Upper lobe of left lung (tissue), 6 donors: ENCODE measurements at places on chromosomes 1 and 21. TPM values are rescaled to one million over a fixed set of nuclear protein-coding genes. Genes with fewer than 3 reads are reported as not detected.

DNA sequence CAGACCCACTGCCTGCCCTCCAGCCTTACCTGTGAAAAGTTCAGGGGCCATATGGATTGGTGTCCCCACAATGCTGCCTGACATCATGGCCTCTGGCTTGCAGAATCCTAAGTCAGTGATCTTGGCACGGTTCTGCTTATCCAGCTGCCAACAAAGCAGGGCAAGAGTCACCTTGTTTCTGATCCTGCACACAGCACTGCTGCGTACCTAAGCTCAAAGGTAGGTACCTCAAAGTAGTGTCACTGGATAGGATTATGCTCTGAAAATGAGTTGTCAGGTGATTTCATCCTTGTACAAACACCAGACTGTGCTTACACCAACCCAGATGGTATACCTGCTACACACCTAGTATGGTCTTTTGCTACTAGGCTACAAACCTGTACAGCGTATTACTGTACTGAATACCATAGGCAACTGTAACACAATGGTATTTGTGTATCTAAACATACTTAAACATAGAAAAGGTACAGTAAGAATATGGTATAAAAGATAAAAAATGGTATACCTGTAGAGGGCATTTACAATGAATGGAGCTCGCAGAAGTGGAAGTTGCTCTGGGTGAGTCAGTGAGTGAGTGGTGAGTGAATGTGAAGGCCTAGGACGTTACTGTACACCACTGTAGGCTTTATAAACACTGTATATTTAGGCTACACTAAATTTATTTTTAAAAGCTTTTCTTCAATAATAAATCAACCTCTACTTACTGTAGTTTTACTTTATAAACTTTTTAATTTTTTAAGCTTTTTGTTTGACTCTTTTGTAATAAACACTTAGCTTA is 29.1 kb upstream of the RBBP5 start:
- peaks cover 3% of the 10 kb centered on the region for H3K36me3 ChIP-seq
- DNase-seq, result no peak
- no peaks in the 10 kb centered on the region for H3K4me1 ChIP-seq
- no peaks in the 10 kb centered on the region for H3K27me3 ChIP-seq
- no peak overlapping the region for H3K4me3 ChIP-seq

- no peaks in the 10 kb centered on the region for H3K36me3 ChIP-seq
- no peaks in the 10 kb centered on the region for H3K4me1 ChIP-seq
- no peak for DNase-seq
- H3K4me3 ChIP-seq, result no peak overlapping the region
- H3K27me3 ChIP-seq, result no peaks in the 10 kb centered on the region
Observed at GRCh38 chr1:213600879-213601278, 386.9 kb upstream of the PROX1 start.

GRCh38 chr1:245311887-245312536 is 157.2 kb downstream of the KIF26B start:
- H3K27ac ChIP-seq, result no peak overlapping the region
- H3K4me1 ChIP-seq, result peaks cover 5% of the 10 kb centered on the region
- no peaks in the 10 kb centered on the region for H3K36me3 ChIP-seq
- H3K27me3 ChIP-seq, result no peaks in the 10 kb centered on the region
- H3K4me3 ChIP-seq, result no peak overlapping the region

DNA sequence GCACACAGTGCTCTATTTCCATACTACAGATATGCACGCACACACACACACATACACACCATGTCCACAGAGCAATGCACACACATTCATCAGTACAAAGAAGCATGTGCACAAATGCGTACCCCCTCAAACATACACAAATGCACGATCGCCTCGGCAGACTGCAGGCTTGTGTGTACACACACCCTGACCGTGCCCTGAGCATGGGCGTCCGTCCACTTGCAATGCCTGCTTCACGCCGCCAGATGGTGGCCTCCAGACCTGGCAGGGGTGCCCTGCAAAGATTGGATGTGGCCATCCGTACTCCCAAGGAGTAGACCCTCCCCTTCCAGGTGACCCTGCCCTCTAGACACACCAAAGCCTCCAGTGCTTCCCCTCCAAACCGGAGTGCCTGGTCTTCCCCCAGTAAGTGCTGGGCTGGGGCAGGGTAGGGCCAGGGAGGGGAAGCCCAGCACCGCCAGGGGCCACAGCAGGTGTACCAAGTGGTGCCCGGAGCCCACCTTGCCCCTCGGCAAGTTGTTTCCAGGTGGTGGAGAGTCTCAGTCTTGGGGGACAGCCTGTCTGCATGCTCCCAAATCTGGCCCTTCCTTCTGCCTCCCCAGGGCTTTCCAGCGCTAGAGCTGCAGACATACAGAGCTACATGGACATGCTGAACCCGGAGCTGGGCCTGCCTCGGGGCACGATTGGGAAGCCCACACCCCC is 20.6 kb downstream of the ESPN start:
- peaks cover 51% of the 10 kb centered on the region for H3K27me3 ChIP-seq
- peaks cover 26% of the 10 kb centered on the region for H3K4me1 ChIP-seq
- H3K4me3 ChIP-seq, result no peak overlapping the region

Gene FCRL6
- total RNA-seq, result 5.2 TPM

- H3K4me3 ChIP-seq, result no peak overlapping the region
- H3K4me1 ChIP-seq, result peaks cover 20% of the 10 kb centered on the region
- H3K27me3 ChIP-seq, result no peaks in the 10 kb centered on the region
- no peak for DNase-seq
Observed at GRCh38 chr21:26127918-26128317, 42.7 kb downstream of the APP start.

DNA sequence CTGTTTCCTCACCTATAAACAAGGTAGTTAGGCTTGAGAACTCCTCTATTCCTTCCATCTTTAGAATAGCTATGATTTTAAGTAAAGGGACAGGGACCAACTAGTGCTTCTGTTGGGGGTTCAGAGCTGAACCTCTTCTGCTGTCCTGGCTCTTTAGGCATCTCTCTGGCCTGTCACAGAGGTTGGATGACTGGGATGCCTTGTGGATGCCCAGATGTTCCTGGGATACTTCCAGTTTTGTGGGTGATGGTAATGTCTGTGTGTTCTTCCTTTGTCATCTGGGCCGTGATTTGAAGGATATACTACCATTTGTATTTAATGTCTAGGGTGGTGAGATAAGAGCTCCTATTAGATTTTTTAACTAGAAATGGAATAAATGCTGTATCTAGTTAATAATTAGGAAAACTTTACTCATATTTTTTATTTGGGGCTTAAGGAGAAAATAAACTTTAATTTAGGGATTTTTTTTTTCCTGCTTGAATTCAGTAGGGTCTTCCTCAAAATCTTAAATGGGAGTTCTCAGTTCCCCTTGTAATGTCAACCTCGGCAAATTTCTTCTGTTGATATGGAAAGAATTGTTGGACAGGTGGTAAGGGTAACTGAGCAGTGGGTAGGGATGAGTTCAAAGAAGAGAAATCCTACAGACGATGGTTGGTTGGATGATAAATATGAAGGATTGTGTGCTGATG is 47.2 kb downstream of the LAMC1 start:
- no peak overlapping the region for H3K27ac ChIP-seq
- H3K4me3 ChIP-seq, result no peak overlapping the region
- H3K4me1 ChIP-seq, result peaks cover 31% of the 10 kb centered on the region
- no peaks in the 10 kb centered on the region for H3K36me3 ChIP-seq
- DNase-seq, result no peak

- H3K27me3 ChIP-seq, result no peaks in the 10 kb centered on the region
- H3K27ac ChIP-seq, result no peak overlapping the region
- no peak overlapping the region for H3K4me3 ChIP-seq
- peaks cover 18% of the 10 kb centered on the region for H3K4me1 ChIP-seq
Observed at GRCh38 chr1:65953170-65953569, 160.5 kb downstream of the PDE4B start.

Gene CHODL
- not detected for total RNA-seq

DNA sequence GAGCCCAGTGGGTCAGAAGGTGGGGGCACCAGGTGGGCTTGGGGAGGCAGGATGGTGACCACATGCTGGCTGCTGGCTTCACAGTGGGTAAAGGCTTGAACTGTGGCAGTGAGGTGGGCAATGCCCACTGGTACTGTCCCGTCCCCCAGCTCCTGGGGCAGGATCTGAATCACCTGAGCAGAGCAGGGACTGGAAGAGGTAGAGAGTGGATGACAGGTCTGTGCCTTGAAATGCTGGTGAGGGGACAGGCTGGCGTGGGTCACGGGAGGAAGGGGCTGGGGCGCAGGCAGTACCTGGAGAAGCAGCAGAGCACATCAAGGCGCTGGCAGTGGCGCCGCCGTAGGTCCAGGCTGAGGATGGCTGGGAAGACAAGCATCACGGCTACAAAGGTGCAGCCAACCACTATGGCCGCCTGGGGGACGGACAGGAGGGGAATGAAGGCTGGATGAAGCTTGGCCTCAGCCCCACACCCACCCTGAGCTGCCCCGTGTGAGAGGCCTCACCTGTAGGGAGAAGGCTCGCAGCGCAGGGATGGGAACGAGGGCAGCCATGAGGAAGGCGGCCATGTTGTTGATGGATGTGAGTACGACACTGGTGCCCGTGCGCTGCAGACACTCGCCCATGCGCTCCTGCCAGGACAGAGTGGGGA is 14.9 kb downstream of the PTCH2 start:
- peak; percentile 68 for DNase-seq
- H3K27ac ChIP-seq, result no peak overlapping the region
- H3K27me3 ChIP-seq, result no peaks in the 10 kb centered on the region
- no peaks in the 10 kb centered on the region for H3K36me3 ChIP-seq
- peaks cover 33% of the 10 kb centered on the region for H3K4me1 ChIP-seq

GRCh38 chr1:22646384-22646783 is 3.0 kb downstream of the C1QC start:
- no peak overlapping the region for H3K4me3 ChIP-seq
- no peak overlapping the region for H3K27ac ChIP-seq
- no peaks in the 10 kb centered on the region for H3K36me3 ChIP-seq
- DNase-seq, result no peak

DNA sequence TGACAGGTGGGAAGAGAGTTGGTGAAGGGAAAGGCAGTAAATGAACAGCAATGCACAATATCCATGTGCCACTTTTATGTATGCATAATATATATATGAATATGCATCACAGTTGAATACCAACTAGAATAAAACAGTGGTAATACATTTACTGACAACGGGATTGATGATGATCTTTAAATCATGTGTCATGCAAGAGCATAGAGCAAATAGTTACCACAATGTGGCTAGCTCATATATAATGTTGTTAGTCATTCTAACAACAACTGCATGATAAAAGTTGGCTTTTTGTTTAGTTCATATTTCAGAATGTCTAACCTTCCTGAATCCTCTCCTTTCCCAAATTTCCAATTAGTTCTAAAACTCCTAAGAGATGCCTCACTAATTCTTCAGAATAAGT is 46.4 kb downstream of the GORAB start:
- no peak overlapping the region for H3K4me3 ChIP-seq
- no peak for DNase-seq
- no peaks in the 10 kb centered on the region for H3K27me3 ChIP-seq
- H3K27ac ChIP-seq, result no peak overlapping the region

Gene RO60
- total RNA-seq, result 51.7 TPM

- no peak overlapping the region for H3K27ac ChIP-seq
- peaks cover 5% of the 10 kb centered on the region for H3K4me1 ChIP-seq
- no peak for DNase-seq
- no peak overlapping the region for H3K4me3 ChIP-seq
- H3K36me3 ChIP-seq, result no peaks in the 10 kb centered on the region
- H3K27me3 ChIP-seq, result peaks cover 5% of the 10 kb centered on the region
Observed at GRCh38 chr1:20342294-20343148, 51.8 kb downstream of the VWA5B1 start.

DNA sequence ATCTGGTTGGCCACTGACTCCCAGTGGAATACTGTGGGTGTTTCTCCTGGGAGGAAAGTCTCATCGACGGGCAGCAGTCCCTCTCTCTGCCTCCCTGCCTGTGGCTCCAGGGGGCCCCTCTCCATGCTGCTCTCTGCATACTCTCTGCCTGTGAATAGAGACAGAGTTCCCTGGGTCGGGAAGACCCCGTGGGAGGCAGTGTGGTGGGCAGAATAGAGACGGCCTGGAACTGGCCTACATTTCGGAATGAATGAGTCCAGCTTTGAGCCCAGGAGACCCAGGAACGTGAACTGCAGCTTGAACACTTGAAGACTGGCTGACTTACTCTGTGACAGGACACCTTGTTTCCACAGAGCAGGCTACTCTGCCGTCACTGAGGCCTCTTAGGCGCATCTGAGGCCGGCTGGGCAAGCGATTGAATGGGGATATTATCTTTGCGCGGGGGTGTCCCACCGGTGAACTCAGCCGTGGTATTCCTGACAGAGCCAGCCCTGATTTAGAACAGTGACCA is 64.0 kb downstream of the KIF21B start:
- H3K27ac ChIP-seq, result no peak overlapping the region
- H3K36me3 ChIP-seq, result no peaks in the 10 kb centered on the region
- no peaks in the 10 kb centered on the region for H3K27me3 ChIP-seq
- H3K4me1 ChIP-seq, result no peaks in the 10 kb centered on the region

Gene SPATA17
- 1.8 TPM for total RNA-seq

DNA sequence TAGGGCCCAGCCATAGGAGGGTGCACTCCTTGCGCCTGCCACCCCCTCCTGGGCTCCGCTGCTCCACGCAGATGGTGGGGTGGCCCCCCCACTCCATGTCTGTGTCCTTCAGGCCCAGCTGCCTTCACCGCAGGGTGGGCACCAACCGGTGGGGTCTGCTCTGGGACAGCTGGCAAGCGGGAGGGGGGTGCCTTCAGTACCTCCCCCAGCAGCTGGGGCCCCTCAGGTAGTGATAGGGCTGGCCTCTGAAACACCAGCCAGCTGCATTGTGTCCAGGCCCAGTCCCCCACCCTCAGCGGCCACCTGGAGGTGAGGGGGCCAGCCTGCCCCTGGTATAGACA is 360 bp downstream of the GJC2 start:
- DNase-seq, result no peak
- peak overlapping the region; percentile 96 for H3K27ac ChIP-seq
- H3K36me3 ChIP-seq, result peaks cover 46% of the 10 kb centered on the region
- H3K27me3 ChIP-seq, result no peaks in the 10 kb centered on the region
- H3K4me3 ChIP-seq, result peak overlapping the region; percentile 25
- peaks cover 59% of the 10 kb centered on the region for H3K4me1 ChIP-seq

GRCh38 chr1:150764617-150765101 is 919 bp downstream of the CTSS start:
- no peaks in the 10 kb centered on the region for H3K36me3 ChIP-seq
- peaks cover 26% of the 10 kb centered on the region for H3K4me1 ChIP-seq
- H3K4me3 ChIP-seq, result peak overlapping the region; percentile 48
- DNase-seq, result no peak
- peak overlapping the region; percentile 87 for H3K27ac ChIP-seq
- H3K27me3 ChIP-seq, result no peaks in the 10 kb centered on the region

Gene INTS3
- 87.8 TPM for total RNA-seq

Gene GPR89B
- total RNA-seq, result 27.7 TPM

Gene FAM177B
- not detected for total RNA-seq

Gene SPATA1
- total RNA-seq, result 19.9 TPM

Gene LEFTY1
- 0.69 TPM for total RNA-seq

Gene ALPL
- total RNA-seq, result 72.3 TPM
